Stimulated activated CD4-positive, alpha-beta T cell treated with anti-CD3 and anti-CD28 coated beads, Interleukin-15, amount 100 ng/mL, for 1 hour (primary cell): ENCODE measurements at places on chromosomes 2 and 18.

DNA sequence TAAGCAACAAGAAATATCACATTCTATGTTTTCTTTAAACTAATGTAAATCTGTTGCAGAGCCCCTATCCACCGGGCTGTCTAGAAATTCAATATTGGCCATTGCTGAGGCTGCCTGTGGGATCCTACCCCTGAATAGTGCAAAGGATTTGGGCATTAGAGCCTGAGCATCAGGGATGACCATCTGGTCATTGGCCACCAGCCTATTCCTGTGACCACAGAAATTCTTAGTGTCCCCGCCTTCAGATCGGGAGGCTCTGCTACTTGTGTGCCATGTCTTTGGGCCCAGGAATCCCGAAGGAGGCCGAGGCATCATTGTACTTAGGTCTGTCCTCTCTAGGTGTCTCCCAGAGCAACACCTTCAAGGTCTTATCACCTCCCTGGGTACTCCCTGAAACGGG is 73.8 kb downstream of the HRH4 start:
- no peak for DNase-seq

DNA sequence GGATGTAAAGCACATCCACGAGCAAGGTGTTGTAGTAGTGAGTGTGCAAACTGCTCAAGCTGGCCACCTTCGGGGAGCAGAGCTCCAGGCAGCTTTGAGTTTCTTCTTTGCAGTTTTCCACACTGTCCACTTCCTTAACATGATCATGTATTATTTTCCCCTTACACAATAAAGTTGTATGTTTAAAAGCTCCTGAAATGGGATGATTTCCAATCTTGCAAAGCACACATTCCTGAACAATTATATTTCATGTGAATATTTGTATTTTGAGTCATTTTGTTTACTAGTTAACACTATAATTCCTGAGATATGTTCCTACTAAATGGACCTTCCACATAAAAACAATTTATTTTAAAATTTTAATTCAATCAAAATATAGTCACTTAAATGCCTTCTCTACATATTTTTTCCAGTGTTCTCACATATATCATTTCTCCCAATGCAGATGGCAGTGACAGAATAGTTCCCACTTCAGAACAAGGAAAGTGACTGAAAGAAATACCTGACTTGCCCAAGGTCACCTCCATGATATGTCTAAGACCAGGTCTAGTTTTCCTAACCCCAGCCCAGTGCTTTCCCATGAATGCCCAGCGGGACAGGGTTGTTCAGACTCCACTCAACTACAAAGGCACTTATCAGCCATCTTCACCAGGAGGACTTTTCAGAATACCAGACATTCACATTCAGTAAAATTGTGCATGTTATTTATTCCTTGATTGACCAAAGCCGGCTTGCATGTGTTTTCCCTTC is 5.5 kb downstream of the CYB5A start:
- no peak for DNase-seq

DNA sequence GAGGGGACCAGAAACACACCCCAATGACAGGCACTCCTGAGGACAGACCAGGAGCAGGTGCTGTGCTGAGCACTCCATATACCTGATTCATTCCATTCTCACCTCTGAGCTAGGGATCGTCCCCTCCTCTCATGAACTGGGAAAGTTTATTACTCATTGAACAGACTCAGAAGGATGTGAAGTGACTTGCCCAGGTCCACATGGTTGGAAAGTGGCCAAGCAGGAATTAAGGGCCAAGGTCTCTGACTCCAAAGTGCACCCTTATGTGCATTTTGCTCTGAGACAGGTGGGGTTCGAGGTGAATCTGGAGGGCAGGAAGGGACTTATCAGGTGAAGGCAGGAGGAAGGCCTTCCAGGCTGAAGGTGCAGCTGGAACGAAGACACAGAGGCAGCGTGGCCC is 25.1 kb upstream of the PLB1 start:
- no peak for DNase-seq

DNA sequence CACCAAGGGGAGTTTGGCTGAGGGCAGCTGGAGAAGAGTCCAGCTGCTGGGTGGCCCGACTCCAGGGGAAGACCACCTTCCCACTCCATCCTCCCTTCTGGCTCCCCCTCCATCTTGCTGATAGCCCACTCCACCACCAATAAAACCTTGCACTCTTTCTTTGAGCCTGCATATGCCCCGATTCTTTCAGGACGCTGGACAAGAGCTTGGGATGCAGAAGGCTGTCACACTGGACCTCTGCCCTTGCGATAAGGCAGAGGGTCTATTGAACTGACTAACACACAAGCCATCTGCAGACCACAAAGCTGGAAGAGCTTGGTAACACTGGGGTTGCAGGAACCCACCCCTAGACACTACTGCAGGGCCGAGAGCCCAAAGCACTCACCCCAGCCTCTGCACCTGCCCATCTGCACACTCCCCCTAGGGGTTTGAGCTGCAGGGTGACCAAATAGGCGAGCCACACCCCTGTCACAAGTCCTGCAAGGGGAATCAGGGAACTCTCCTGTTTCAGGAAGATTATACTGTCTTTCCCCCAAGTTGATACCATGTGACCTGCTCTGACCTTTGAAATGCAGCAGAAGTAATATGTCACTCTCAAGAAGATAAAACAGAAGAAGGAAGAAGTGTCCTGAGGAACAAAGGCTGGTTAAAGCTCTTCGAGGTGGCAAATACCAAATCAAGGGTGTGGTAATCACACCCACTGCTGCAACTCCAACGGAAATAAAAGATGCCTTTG is 70.5 kb downstream of the SMAD4 start:
- no peak for DNase-seq

GRCh38 chr2:165406173-165406572 is 63.3 kb upstream of the CSRNP3 start:
- no peak for DNase-seq

DNA sequence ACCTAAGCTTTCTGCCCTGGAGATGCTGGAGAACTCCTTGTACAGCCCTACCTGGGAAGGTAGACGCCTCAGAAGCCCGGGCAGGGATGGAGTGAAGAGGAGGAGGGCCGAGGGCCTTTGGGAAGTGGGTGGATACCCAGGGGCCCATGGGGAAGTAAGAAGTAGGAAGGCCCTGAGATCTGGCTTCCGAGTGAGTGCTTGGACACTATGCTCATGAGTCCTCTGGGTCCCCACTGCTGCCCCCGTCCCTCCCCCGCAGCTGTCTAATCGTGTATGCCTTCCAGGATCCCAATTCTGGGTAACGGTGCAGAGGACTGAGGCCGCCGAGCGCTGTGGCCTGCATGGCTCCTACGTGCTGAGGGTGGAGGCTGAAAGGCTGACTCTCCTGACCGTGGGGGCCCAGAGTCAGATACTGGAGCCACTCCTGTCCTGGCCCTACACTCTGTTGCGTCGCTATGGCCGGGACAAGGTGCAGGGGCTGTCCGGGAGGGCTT is 1.1 kb downstream of the DOK1 start:
- DNase-seq: no peak

- DNase-seq: no peak
Observed at GRCh38 chr2:23659773-23660172, 267.1 kb downstream of the ATAD2B start.
